Stimulated activated CD4-positive, alpha-beta T cell treated with anti-CD3 and anti-CD28 coated beads, TNF-alpha, amount 100 ng/mL, for 24 hours (primary cell): ENCODE measurements at places on chromosomes 2 and 18.

- DNase-seq = no peak
Observed at GRCh38 chr2:109609352-109610024, 4.3 kb downstream of the SEPTIN10 start.

- no peak for DNase-seq
Observed at GRCh38 chr2:17104454-17104853, 413.8 kb downstream of the RAD51AP2 start.

DNA sequence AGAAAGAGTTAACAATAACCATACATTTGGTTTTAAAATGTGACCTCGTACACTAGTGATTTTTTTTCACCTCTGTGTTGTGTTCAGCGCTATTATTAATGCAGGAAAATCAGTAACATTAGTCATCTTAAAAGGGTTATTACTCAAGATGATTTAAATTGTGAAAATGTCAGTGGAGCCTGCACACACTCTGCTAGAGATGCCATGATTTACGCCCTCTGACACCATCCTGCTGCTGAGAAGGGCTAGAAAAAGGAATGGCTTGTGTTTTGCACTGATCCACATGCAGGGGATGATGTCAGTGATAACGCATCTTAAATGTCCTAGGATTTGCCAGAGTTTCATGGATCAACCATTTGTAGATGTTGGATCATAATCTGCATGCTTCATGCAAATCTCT, 121.3 kb upstream of the BOD1L2 start:
- DNase-seq = no peak

DNA sequence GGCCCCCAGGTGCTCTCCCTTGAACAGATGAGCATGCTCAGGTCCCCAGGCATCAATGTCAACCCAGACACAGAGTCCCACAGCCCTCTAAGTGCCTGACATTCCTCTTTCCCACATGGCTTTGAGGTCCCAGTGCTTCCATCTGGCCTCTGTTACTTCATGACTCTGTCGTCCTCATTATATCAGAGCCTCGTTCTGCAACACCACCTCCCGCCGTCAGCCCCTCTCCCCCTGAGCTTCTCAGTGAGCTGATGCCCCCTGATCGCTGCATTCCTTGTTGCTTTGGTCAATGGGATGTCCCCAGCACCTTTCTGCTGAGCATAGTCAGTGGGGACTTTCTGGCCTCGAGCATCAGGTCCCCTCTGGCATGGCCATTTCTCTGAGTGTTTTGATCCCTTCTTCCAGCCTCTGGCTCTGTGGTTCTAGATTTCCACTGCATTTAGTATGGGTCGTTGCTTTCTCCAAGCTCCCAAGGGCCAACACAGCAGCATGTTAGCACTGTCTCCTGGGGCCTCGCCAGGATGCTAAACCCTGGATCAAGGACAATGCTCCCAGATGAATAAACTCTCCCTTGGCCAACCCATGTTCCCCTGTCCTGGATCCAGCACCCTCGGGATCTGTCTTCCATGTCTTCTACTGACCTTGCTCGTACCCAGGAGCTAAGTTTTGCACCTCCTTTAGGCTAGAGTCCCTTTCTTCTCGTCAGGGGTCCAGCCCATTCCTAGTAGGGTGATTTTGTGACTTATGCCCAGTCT, 143.2 kb upstream of the TWIST2 start:
- no peak for DNase-seq

GRCh38 chr2:96130483-96130882, 7.8 kb downstream of the ASTL start:
- DNase-seq = no peak

DNA sequence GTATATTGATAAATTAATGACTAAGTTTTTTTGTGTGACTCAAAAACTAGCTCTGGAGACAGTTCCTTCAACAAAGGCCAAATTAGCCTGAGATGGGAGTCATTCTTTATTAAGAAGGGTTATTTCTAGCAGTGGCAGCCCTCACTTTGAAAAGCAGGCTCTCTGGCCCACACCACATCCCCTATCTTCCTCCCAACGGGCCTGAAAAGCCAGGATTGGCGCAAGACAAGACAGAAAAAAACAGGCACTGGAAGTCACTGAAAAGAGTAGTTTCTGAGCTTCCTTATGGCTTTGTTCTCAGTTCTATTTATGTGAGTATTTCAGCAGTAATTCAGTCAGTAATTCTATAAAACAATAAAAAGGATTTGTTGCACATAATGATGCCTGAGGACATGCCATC, 149.0 kb downstream of the LAMA3 start:
- no peak for DNase-seq

- DNase-seq = no peak
Observed at GRCh38 chr18:48408111-48408726, 964 bp downstream of the ZBTB7C start.

DNA sequence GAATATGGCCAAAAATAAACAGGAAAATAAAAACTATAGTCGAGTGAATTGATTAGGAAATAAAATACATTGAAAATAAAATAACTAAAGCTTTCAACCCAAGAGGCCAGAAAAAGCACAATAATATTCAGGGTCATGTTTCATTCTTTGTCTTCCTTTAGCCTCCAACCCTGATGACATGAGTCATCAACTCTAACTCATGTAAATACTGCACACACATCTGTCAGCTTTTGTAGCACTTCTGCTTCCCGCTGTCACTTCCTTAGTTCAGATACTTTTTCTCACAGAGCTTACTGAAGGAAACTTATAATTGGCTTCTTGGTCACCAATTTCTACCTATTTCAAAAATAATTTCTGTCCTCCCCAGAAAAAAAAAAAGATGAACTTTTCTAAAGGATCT, 112.8 kb downstream of the UPP2 start:
- DNase-seq = no peak
